Astrocyte (in vitro differentiated cells and primary cell): ENCODE measurements at places on chromosomes 3 and 15.
A peak's percentile ranks its signal among the peaks of the same experiment; 100 is the strongest.

DNA sequence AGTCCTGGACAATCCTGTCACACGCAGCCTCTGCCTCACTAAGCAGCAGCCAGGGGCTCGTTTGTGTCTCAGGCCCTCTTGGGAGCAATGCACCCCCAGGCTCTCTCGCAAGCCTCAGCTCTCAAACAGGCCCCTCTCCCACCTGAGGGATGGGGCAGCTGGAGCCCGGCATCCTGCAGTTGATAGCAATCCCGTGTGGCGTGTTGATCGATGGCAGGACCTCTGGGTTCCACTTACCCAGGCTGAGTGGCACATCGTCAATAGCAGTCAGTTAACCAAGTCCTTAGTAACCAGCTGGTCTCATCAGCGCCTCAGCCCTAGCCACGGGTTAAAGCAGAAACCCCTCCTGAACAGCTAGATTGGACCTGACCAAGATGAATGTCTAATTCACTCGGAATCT lies 36.5 kb upstream of the PLXNA1 start:
- no peak for DNase-seq
- H3K4me3 ChIP-seq = no peak overlapping the region
- no peaks in the 10 kb centered on the region for H3K36me3 ChIP-seq
- no peaks in the 10 kb centered on the region for H3K27me3 ChIP-seq
- no peak overlapping the region for H3K27ac ChIP-seq
- no peaks in the 10 kb centered on the region for H3K4me1 ChIP-seq

- DNase-seq = no peak
- no peak overlapping the region for H3K4me3 ChIP-seq
- no peaks in the 10 kb centered on the region for H3K4me1 ChIP-seq
- H3K27me3 ChIP-seq = peaks cover 2% of the 10 kb centered on the region
Measured at GRCh38 chr3:123295901-123296250, 94.1 kb downstream of the SEC22A start.

DNA sequence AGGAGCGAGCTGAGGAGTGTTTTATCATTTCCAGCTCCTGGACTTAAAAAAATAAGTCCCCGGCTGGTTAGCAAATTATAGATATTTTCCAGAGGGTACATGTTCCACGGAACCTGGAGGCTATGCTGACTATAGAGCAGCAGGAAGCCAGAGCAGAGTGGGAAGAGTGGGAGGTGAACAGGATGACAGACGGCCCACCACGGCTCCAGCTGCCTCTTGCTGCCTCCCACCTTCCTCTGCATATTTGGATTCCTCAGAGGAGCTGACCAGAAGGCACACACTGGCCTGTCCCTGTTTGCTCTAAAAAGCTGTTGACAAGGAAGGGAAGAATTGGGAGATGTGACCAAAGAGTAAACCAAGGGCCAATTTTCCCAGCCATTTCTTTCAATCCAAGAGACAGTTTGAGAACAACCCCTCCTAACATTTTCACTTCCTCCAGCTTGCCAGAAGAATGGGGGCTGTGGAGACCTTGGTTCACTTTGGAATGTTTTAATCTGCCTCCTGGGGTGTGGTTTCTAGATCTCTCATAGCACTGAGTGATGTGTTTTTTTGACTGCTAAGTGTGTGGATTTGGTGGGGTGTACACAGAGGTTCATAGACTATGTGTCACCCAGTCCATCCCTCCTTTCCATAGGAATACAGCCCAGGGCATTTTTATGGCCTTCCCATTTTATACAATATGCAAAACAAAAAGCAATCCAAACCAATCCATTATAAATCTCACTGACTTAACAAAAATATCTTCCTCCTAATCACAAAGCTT lies 36.8 kb downstream of the HGD start:
- peak; percentile 40 for DNase-seq
- H3K4me3 ChIP-seq = no peak overlapping the region
- no peaks in the 10 kb centered on the region for H3K27me3 ChIP-seq
- no peak overlapping the region for H3K27ac ChIP-seq

- H3K36me3 ChIP-seq = no peaks in the 10 kb centered on the region
- no peak overlapping the region for H3K4me3 ChIP-seq
- H3K27me3 ChIP-seq = no peaks in the 10 kb centered on the region
- no peaks in the 10 kb centered on the region for H3K4me1 ChIP-seq
- DNase-seq = peak; percentile 46
Measured at GRCh38 chr15:86608461-86609205, 529.0 kb downstream of the AGBL1 start.

- H3K36me3 ChIP-seq = no peaks in the 10 kb centered on the region
- no peak overlapping the region for H3K4me3 ChIP-seq
Measured at GRCh38 chr3:161571951-161572350, 75.3 kb downstream of the OTOL1 start.
